CD4-positive, alpha-beta T cell (primary cell): ENCODE measurements at places on chromosomes 5 and 9.

DNA sequence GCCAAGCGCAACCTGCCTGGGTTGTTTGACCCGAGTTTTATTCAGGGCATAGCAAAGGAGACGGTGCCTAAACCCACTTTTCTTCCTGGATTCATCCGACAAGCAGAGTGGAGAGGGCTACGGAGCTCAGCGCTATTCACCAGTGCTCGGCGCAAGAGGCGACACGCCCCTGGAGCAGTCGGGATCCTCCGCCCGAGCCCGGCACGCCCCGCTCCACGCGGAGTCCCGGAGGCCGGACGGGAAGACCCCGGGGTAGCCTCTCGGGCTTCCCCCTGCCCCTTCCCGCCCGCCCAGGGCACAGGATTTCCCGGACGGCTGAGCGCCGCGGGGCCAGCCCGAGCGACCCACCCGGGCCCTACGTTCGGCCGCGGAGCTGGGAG lies 427 bp downstream of the SERINC5 start:
- H3K27me3 ChIP-seq, result no peaks in the 10 kb centered on the region
- H3K4me3 ChIP-seq, result peak overlapping the region; percentile 99

- H3K27ac ChIP-seq, result no peak overlapping the region
- H3K36me3 ChIP-seq, result no peaks in the 10 kb centered on the region
- H3K4me1 ChIP-seq, result no peaks in the 10 kb centered on the region
- DNase-seq, result no peak
- H3K27me3 ChIP-seq, result peaks cover 19% of the 10 kb centered on the region
Observed at GRCh38 chr9:36960575-36960955, 73.5 kb downstream of the PAX5 start.

GRCh38 chr9:9612755-9613154 lies 1000.0 kb downstream of the PTPRD start:
- no peaks in the 10 kb centered on the region for H3K27me3 ChIP-seq
- H3K4me1 ChIP-seq, result no peaks in the 10 kb centered on the region
- H3K36me3 ChIP-seq, result no peaks in the 10 kb centered on the region
- H3K4me3 ChIP-seq, result no peak overlapping the region

- no peak overlapping the region for H3K4me3 ChIP-seq
- no peaks in the 10 kb centered on the region for H3K36me3 ChIP-seq
- no peaks in the 10 kb centered on the region for H3K27me3 ChIP-seq
- no peak for DNase-seq
- no peak overlapping the region for H3K27ac ChIP-seq
- no peaks in the 10 kb centered on the region for H3K4me1 ChIP-seq
Observed at GRCh38 chr9:100064872-100065581, 33.8 kb downstream of the ERP44 start.

GRCh38 chr9:90698871-90699440 lies 56.3 kb upstream of the DIRAS2 start:
- H3K27me3 ChIP-seq, result no peaks in the 10 kb centered on the region
- no peaks in the 10 kb centered on the region for H3K4me1 ChIP-seq
- H3K36me3 ChIP-seq, result no peaks in the 10 kb centered on the region
- no peak overlapping the region for H3K4me3 ChIP-seq

- no peaks in the 10 kb centered on the region for H3K4me1 ChIP-seq
- no peak overlapping the region for H3K27ac ChIP-seq
- no peaks in the 10 kb centered on the region for H3K36me3 ChIP-seq
- H3K27me3 ChIP-seq, result no peaks in the 10 kb centered on the region
- H3K4me3 ChIP-seq, result no peak overlapping the region
- DNase-seq, result no peak
Observed at GRCh38 chr5:125394661-125395280, 648.3 kb upstream of the ZNF608 start.

DNA sequence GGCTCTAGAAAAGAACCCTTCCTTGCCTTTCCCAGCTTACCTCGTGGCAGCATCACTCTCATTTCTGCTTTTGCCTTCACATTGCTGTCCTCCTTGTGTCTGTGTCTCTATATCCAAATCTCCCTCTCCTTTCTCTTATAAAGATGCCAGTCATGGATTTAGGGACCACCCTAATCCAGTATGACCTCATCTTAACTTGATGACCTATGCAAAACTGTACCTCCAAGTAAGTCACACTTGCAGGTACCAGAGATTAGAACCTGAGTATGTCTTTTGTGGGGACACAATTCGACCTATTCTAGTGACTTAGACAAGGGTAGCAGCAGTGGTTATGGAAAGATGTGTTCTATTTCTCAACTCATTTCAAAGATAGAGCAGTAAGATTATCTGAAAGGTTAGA lies 160.1 kb downstream of the HMHB1 start:
- no peaks in the 10 kb centered on the region for H3K27me3 ChIP-seq
- H3K4me1 ChIP-seq, result no peaks in the 10 kb centered on the region
- no peak for DNase-seq
- H3K36me3 ChIP-seq, result no peaks in the 10 kb centered on the region
- H3K4me3 ChIP-seq, result no peak overlapping the region
- no peak overlapping the region for H3K27ac ChIP-seq

DNA sequence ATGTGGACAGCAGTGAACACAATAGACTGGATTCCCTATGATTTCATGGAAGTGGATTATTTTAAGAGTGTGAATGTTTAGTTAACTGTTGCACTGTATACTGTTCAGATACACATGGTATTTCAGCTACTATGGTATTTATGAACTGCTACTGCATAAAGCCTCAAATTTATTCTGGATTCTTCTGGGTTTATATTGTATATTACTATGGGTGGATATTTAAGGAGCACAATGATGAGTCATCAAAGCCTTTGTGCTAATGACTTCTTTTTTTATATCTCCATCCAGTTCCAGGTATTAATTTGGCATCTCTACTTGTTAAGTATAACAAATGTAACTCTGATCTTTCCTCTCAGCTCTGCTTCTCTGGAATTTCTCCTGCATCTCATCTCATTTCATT lies 6.8 kb downstream of the KDM4C start:
- no peak overlapping the region for H3K27ac ChIP-seq
- peaks cover 14% of the 10 kb centered on the region for H3K4me1 ChIP-seq
- no peaks in the 10 kb centered on the region for H3K36me3 ChIP-seq
- DNase-seq, result no peak
- H3K27me3 ChIP-seq, result no peaks in the 10 kb centered on the region

- H3K36me3 ChIP-seq, result no peaks in the 10 kb centered on the region
- no peak overlapping the region for H3K4me3 ChIP-seq
- H3K4me1 ChIP-seq, result no peaks in the 10 kb centered on the region
- H3K27me3 ChIP-seq, result no peaks in the 10 kb centered on the region
- DNase-seq, result no peak
Observed at GRCh38 chr9:70949239-70949638, 172.2 kb downstream of the TRPM3 start.

GRCh38 chr9:93126825-93127368 lies 7.2 kb downstream of the NINJ1 start:
- H3K4me3 ChIP-seq, result no peak overlapping the region
- H3K27me3 ChIP-seq, result no peaks in the 10 kb centered on the region
- H3K36me3 ChIP-seq, result peaks cover 17% of the 10 kb centered on the region
- no peak for DNase-seq
